ENCODE measurements at places on chromosomes 5 and 9.

GRCh38 chr9:21616082-21616778, 134.1 kb upstream of the IFNE start:
- no peak for DNase-seq

- DNase-seq = no peak
Measured at GRCh38 chr9:131282175-131282574, 5.9 kb upstream of the FAM78A start.

- DNase-seq = no peak
Measured at GRCh38 chr9:129481810-129482511, 138.9 kb downstream of the C9orf50 start.

- DNase-seq = no peak
Measured at GRCh38 chr9:19903076-19903475, 114.2 kb upstream of the SLC24A2 start.

DNA sequence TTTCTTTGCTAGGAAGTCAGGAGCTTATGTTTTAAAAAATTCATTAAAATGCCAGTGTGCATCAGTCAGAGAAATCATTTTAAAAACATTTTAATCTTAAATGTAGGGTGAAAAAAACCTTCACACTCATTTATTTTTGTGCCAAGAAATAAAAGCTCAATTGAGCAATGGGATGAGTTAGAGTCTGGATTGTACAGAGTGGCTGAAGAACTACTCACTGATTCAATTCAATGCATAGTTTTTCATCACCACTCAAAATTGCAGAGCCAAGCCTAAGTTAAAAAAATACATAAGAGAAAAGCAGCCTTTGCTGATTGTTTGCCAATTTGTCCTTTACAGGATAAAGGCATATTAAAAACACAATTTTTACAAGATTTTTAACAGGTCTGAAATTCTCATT, 168.2 kb upstream of the DMRTA1 start:
- DNase-seq = no peak

DNA sequence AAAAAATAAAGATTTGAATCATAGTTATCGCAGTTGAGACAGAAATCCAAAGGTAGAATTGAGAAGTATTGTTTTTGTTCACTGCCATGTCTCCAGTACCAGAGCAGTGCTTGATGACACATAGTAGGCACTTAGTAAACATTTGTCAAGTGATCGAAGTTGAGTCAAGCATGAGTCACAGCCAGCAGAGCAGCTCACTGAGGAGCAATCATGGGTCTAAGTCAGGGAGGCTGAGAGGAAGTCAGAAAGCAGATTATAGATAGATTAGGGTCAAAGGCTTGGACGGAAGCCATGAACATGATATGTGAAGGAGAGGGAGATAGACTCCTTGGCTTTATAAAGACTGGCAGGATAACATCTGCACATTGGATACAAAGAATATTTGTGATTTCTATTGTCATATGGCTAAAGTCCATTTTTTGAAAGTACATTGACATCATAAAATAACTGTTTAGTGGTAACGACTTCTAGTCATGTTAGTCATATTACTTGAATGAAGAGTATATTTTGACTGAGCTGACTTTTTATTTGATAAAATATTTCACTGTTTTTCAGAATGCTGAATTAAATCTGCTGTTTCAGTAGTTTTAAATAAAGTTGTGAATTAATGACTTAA, 168.5 kb downstream of the RAB3C start:
- no peak for DNase-seq

DNA sequence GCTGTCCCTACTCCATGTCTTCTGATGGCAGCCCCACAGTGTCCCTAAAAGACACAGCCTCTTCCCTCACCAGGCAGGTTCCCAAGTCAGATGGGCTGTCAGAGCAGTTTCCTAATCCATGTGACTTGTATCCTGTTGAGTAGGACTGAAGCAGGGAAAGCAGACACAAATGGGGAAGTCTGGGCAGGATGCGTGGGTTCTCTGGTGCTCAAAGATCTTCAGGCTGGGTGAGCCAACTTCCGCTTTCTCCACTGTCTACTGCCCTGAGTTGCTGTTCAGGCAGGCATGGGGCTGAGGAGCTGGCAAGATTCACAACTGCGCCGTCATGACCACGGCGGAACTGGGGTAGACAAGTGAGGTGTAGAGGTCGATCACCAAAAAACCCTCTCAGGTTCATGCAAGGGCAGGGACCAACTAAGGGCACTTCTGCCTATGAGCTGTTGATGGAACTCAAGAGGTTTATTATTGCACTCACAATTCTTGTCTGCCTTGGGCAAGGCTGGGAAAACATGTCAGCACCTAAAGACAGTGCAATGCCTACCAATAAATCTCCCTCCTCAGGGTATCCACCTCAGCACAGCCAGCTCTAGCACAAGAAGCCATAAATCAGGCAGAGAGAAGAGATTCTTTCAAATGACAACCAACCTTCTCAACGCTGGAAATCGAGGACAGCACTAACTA, 83.4 kb downstream of the RAPGEF1 start:
- no peak for DNase-seq
